ENCODE measurements at places on chromosomes 5 and 9. TPM values are rescaled to one million over a fixed set of nuclear protein-coding genes. Genes with fewer than 3 reads are reported as not detected.

GRCh38 chr9:113920872-113921271 is 44.8 kb downstream of the ZNF618 start:
- DNase-seq: no peak
- H3K36me3 ChIP-seq: no peaks in the 10 kb centered on the region
- no peak overlapping the region for H3K27ac ChIP-seq

GRCh38 chr5:59712836-59713497 is 180.6 kb downstream of the PDE4D start:
- no peaks in the 10 kb centered on the region for H3K4me1 ChIP-seq
- no peak for DNase-seq
- H3K27me3 ChIP-seq: no peaks in the 10 kb centered on the region
- H3K4me3 ChIP-seq: no peak overlapping the region
- H3K36me3 ChIP-seq: no peaks in the 10 kb centered on the region
- no peak overlapping the region for H3K27ac ChIP-seq

GRCh38 chr9:77507212-77507961 is 140.7 kb downstream of the GNA14 start:
- H3K27me3 ChIP-seq: no peaks in the 10 kb centered on the region
- no peaks in the 10 kb centered on the region for H3K4me1 ChIP-seq
- no peak overlapping the region for H3K4me3 ChIP-seq
- H3K36me3 ChIP-seq: no peaks in the 10 kb centered on the region
- DNase-seq: no peak

GRCh38 chr5:11324521-11325289 is 563.7 kb upstream of the DAP start:
- no peaks in the 10 kb centered on the region for H3K36me3 ChIP-seq
- no peaks in the 10 kb centered on the region for H3K27me3 ChIP-seq
- no peaks in the 10 kb centered on the region for H3K4me1 ChIP-seq
- no peak overlapping the region for H3K27ac ChIP-seq

GRCh38 chr5:175166026-175166425 is 278.0 kb downstream of the DRD1 start:
- H3K4me3 ChIP-seq: no peak overlapping the region
- H3K27ac ChIP-seq: no peak overlapping the region
- H3K27me3 ChIP-seq: peaks cover 3% of the 10 kb centered on the region
- H3K36me3 ChIP-seq: no peaks in the 10 kb centered on the region
- no peak for DNase-seq

DNA sequence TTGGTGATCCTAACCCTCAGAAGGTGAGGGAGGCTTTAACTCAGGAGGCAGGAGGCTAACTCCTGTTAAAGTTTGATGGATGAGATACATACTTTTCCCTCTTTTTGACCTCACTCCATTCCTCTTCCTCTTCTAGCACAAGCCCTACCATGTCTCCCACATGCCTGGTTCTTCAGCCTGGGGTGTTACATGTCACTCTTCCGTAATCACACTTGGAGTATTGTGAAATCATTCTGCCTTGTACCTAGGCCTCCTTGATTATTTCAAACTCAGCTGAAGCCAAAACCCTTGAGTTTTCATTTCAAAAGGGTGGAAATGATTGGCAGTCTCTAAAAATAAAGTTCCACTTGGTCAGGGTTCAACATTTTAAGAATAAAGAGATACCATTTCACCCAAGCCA is 1.8 kb downstream of the PLAC8L1 start:
- H3K27me3 ChIP-seq: no peaks in the 10 kb centered on the region
- no peak overlapping the region for H3K27ac ChIP-seq
- DNase-seq: no peak
- no peaks in the 10 kb centered on the region for H3K36me3 ChIP-seq

DNA sequence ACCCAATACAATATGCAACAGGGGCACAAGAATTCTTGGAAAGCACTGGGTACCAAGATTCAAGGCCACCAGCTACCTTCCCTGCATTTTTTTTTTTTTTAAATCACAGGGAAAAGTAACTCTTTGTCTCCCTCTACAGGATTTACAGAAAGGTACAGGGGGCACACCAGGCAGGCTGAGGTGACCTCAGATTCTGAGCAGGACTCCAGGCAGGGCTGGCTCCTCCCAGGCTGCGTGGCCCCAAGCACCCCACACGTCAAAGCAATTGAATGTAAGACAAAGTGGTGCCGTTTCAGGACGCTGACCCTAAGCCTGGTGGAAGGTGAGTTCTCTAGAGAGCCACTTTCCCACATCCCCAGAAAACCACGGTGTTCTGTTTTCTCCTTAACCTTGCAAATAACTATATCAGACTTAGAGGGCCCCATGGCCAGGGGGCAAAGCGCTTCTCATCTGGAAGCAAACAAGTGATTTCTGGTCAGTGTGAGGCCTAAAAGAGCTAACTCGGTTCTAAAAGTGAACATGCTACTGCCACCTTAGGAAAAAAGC is 222.6 kb downstream of the ROR2 start:
- no peak overlapping the region for H3K27ac ChIP-seq
- H3K4me1 ChIP-seq: no peaks in the 10 kb centered on the region
- no peak for DNase-seq
- no peaks in the 10 kb centered on the region for H3K36me3 ChIP-seq
- no peak overlapping the region for H3K4me3 ChIP-seq

DNA sequence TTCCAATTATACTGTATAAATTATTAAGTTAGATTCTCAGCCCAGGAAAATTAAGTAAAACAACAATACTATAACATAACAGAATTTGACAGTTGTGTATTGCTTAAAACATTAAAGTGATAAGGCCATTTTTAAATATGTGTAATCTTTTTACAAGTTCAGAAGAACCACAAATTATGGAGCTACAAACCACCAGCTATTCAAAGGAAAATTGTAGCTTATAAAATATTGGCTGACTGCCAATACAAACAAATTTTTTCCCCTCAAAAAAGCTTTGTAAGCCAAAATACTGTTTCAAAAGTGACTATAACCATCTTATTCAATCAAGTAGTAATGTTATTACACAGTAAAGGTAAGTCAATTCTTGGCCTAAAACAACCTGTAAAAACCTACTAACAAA is 21.9 kb downstream of the STRBP start:
- no peaks in the 10 kb centered on the region for H3K4me1 ChIP-seq
- no peak overlapping the region for H3K27ac ChIP-seq
- no peaks in the 10 kb centered on the region for H3K27me3 ChIP-seq
- no peak for DNase-seq

GRCh38 chr9:90137801-90138200 is 504.8 kb downstream of the DIRAS2 start:
- H3K4me1 ChIP-seq: no peaks in the 10 kb centered on the region
- H3K36me3 ChIP-seq: no peaks in the 10 kb centered on the region
- no peak for DNase-seq
- H3K27ac ChIP-seq: no peak overlapping the region
- H3K4me3 ChIP-seq: no peak overlapping the region
- peaks cover 4% of the 10 kb centered on the region for H3K27me3 ChIP-seq

DNA sequence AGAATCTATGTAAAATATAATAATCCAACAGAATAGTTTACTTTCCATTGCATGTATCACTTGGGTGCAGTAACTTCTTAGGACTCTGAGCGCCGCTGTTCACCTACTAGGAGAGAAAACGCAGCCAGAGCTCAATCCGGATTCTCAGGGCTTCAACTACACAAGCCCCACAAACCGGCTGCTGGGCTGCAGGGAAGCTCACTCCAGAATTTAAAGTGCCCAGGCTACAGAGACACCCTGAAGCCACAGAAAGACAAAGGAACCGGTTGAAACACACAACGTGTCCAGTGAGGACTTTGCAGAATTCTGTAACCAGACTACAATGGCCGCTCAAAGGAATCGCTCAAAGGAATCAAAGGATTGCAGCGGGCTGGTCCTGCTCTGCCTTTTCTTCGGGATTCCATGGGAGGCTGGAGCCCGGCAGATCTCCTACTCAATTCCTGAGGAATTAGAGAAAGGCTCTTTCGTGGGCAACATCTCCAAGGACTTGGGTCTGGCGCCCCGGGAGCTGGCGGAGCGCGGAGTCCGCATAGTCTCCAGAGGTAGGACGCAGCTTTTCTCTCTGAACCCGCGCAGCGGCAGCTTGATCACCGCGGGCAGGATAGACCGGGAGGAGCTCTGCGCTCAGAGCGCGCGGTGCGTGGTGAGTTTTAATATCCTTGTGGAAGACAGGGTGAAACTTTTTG is at the start of gene PCDHGA10:
Gene PCDHGA10, plus strand, starts transcription at position 134 of the 686 bp plus-strand sequence. Its CDS starts 189 bp downstream, at position 323.
- H3K36me3 ChIP-seq: no peaks in the 10 kb centered on the region
- peaks cover 63% of the 10 kb centered on the region for H3K27me3 ChIP-seq
- DNase-seq: peak; percentile 69
- H3K27ac ChIP-seq: no peak within 1 kb of the TSS

MSX2 gene
- 0.31 TPM for total RNA-seq
